ENCODE measurements at places on chromosomes 5 and 9. TPM values are rescaled to one million over a fixed set of nuclear protein-coding genes. Genes with fewer than 3 reads are reported as not detected.
A peak's percentile ranks its signal among the peaks of the same experiment; 100 is the strongest.

- H3K4me3 ChIP-seq = no peak overlapping the region
- H3K4me1 ChIP-seq = peaks cover 4% of the 10 kb centered on the region
- peak overlapping the region; percentile 23 for H3K27ac ChIP-seq
- no peaks in the 10 kb centered on the region for H3K27me3 ChIP-seq
Measured at GRCh38 chr5:151706906-151707305, 20.2 kb upstream of the SPARC start.

DNA sequence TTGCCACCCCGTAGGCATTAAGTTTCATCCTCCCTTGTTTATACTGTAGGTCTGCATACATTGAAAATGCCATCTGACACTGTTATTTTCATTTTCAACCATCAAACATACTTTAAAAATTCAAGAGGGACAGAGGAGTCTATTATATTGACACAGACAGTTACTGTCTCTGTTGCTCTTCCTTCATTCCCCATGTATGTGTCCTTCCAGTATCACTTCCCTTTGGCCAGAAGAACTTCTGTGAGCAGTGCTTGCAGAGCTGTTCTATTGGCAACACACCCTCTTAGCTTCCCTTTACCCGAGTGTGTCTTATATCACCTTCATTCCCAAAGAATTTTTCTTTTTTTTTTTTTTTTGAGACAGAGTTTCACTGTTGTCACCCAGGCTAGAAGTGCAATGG lies 42.8 kb downstream of the RASGEF1C start:
- H3K27me3 ChIP-seq = peaks cover 31% of the 10 kb centered on the region
- no peak for DNase-seq
- peaks cover 2% of the 10 kb centered on the region for H3K4me1 ChIP-seq
- H3K36me3 ChIP-seq = no peaks in the 10 kb centered on the region
- no peak overlapping the region for H3K4me3 ChIP-seq

- H3K27me3 ChIP-seq = no peaks in the 10 kb centered on the region
- no peak overlapping the region for H3K4me3 ChIP-seq
- peaks cover 30% of the 10 kb centered on the region for H3K36me3 ChIP-seq
- no peak for DNase-seq
Measured at GRCh38 chr9:124673063-124673462, 98.0 kb downstream of the NR6A1 start.

- H3K4me3 ChIP-seq = no peak overlapping the region
- H3K36me3 ChIP-seq = peaks cover 16% of the 10 kb centered on the region
- H3K4me1 ChIP-seq = peaks cover 2% of the 10 kb centered on the region
- H3K27ac ChIP-seq = no peak overlapping the region
Measured at GRCh38 chr5:170920196-170920595, 58.4 kb downstream of the RANBP17 start.

DNA sequence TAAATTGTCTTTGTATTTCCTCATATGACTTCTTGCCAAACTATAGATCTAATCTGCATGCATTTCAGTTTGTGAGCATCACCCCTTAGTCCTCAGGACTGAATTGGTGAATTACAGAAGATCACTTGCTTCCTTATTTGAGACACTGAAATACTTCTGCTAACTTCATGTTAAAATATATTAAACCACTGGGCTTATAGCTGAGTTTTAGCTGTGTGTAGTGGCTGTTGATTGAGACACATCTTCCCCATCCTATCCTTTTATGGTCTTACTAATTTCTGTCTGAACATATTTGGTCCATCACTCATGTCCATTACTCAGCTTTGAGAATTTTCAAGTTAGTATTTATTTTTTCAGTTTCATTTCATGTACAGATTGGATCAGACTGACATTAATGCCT lies 295.9 kb downstream of the PSAT1 start:
- no peak overlapping the region for H3K4me3 ChIP-seq
- no peaks in the 10 kb centered on the region for H3K27me3 ChIP-seq
- H3K4me1 ChIP-seq = peaks cover 50% of the 10 kb centered on the region
- DNase-seq = no peak
- H3K27ac ChIP-seq = peak overlapping the region; percentile 12

DNA sequence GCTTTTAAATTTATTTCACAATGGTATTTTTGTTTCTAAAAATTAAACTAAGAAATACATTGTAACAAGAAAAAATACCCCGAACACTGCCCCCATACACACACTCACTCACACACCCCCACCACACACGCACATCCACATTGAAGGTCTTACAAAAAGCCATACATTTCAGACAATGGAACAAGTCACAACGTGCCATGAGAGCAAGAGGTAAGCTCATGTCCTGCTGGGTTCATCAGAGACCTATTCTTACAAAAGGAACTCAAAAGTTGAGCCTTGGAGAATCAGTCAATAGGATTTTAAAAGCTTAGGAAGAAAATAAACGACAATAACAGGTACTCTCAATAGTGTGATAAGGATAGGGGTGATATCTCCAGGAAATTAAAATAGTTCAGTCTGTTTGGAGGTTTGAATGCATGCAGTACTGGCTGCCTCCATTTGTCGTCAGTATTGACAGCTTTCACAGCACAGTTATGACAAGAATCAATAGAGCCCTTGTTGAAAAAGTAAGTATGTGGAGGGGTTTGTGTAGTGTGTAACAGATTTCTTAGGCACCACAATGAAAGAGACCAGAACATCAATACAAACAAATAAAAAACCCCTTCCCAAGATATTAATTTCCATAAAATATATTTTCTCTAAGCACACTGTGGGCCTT lies 1826.2 kb upstream of the CDH6 start:
- no peaks in the 10 kb centered on the region for H3K4me1 ChIP-seq
- H3K27ac ChIP-seq = no peak overlapping the region
- no peaks in the 10 kb centered on the region for H3K36me3 ChIP-seq
- no peak for DNase-seq
- no peak overlapping the region for H3K4me3 ChIP-seq

GRCh38 chr9:78319197-78320029 lies 22.5 kb downstream of the PSAT1 start:
- no peak for DNase-seq
- H3K4me3 ChIP-seq = no peak overlapping the region
- peaks cover 78% of the 10 kb centered on the region for H3K36me3 ChIP-seq
- no peaks in the 10 kb centered on the region for H3K27me3 ChIP-seq
- no peak overlapping the region for H3K27ac ChIP-seq
- H3K4me1 ChIP-seq = peaks cover 14% of the 10 kb centered on the region

GRCh38 chr5:81067406-81067805 lies 107.2 kb downstream of the RASGRF2 start:
- DNase-seq = no peak
- H3K36me3 ChIP-seq = no peaks in the 10 kb centered on the region
- H3K4me1 ChIP-seq = no peaks in the 10 kb centered on the region
- H3K27me3 ChIP-seq = peaks cover 17% of the 10 kb centered on the region
- no peak overlapping the region for H3K27ac ChIP-seq
- no peak overlapping the region for H3K4me3 ChIP-seq

DNA sequence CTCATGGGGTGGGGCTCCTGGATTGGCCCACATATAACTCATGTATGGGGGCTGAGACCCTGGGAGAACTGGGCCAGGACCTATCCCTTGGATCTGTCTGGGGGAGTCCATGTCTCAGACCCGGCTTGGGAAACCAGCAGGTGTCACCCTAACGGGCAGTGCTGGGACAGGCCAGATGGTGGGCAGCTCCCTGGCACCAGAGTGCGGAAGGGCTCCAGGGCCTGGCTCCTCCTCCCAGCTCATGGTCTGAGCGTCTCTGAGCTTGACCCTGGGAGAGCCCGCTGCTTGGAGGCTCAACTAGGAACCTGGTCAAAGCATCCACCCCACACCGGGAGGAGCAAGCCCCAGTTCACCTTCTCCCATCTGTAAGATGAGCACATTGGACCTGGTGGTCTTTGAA lies 15.5 kb upstream of the NCS1 start:
- no peak for DNase-seq
- no peaks in the 10 kb centered on the region for H3K4me1 ChIP-seq
- no peaks in the 10 kb centered on the region for H3K36me3 ChIP-seq
- H3K4me3 ChIP-seq = no peak overlapping the region
- no peaks in the 10 kb centered on the region for H3K27me3 ChIP-seq
- no peak overlapping the region for H3K27ac ChIP-seq

DNA sequence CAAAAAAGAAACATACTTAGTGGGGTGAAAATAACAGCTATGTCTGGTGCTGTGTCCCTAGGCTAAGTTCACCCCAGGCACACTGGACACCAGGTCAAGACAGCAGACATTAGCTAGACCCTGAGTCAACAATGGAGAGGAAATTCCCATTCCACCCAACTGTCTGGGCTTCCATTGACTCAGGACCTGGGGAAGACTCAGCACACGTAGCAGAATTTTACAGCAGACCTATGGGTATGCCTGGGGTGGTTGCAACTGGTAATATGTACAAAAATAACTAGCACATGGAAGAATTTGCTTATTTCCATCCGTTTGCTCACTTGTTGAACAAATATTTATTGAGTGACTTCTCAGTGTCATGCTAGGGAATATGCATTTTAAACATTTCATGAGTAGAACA lies 117.0 kb downstream of the GAS1 start:
- peaks cover 2% of the 10 kb centered on the region for H3K27me3 ChIP-seq
- H3K4me1 ChIP-seq = peaks cover 22% of the 10 kb centered on the region
- peak; percentile 27 for DNase-seq
- no peak overlapping the region for H3K4me3 ChIP-seq

GRCh38 chr9:96160168-96160567 lies 141.8 kb downstream of the HSD17B3 start:
- DNase-seq = no peak
- H3K27ac ChIP-seq = no peak overlapping the region
- no peak overlapping the region for H3K4me3 ChIP-seq

GRCh38 chr5:41600731-41601130 lies 90.3 kb upstream of the PLCXD3 start:
- H3K4me3 ChIP-seq = no peak overlapping the region
- no peaks in the 10 kb centered on the region for H3K36me3 ChIP-seq
- no peaks in the 10 kb centered on the region for H3K27me3 ChIP-seq
- DNase-seq = no peak

GRCh38 chr9:38644601-38645000 lies 24.2 kb upstream of the ANKRD18A start:
- peaks cover 3% of the 10 kb centered on the region for H3K27me3 ChIP-seq
- H3K27ac ChIP-seq = no peak overlapping the region
- peaks cover 13% of the 10 kb centered on the region for H3K4me1 ChIP-seq
- no peak overlapping the region for H3K4me3 ChIP-seq
- DNase-seq = peak; percentile 30
- no peaks in the 10 kb centered on the region for H3K36me3 ChIP-seq

DNA sequence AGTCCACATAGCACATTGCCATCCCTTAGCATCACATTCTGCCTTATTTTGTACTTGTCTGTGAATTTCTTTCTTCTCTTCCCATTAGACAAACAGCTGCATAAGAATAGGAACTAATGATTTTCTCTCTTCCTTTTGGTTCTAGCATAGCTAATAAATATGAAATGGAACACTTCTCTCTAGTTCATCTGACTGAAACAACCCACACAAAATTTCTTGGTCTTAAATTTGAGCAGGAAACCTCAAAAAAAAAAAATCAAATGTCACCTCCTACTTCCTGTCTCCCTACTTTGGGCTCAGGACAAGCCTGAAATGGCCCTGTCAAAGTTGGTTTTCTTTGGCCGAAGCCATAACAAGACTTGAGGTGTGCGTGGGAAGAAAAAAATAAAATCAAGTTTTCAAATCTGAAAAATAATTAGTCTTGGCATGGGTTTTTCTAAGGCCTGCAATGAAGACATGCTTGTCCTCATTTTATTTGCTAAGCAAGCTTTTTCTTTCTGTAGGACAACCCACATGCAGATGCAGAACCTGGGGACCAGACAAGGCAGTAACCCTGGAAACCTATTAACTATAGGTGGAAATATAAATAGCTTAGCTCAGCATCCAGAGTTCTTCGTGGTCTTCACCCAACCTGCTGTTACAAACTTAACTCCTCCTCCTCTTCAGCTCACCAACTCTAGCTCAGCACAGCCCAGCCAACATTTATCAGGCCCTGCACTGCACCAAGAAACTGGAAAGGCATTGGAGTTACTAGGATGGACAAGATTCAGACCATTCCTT lies 523.5 kb upstream of the KLF4 start:
- DNase-seq = no peak
- H3K4me3 ChIP-seq = no peak overlapping the region
- H3K27me3 ChIP-seq = no peaks in the 10 kb centered on the region
- H3K27ac ChIP-seq = no peak overlapping the region

DNA sequence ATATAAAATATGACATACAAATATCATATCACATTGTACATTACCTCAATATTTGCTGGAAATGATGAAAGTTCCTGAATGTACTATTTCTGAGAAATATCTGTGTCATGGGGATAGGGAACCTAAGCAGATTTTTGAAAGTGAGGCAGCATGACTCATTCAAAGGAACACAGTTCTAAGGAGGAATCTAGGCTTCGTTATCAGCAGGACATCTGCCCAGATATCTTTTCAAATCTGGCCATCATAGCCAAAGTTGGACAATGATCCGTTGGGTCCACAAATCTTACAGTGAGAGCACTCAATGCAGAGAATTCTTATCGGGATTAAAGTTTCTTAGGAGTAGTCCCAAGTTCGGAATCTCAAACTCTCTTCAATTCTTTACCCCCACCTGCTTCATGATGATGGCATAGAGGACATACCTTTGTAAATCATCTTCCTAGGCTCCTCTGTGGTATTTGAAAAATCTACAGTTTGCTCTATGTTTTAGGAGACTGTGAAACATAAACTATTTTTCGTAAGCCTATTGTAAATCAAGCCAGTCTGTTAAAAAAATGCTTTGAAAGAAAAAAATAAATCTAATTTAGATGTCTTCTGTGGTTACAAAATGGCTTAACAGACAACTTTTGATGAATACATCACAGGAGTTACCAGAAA lies 29.4 kb upstream of the ALDH1A1 start:
- no peak overlapping the region for H3K27ac ChIP-seq
- H3K4me1 ChIP-seq = no peaks in the 10 kb centered on the region
- no peak overlapping the region for H3K4me3 ChIP-seq
- peaks cover 14% of the 10 kb centered on the region for H3K27me3 ChIP-seq
- H3K36me3 ChIP-seq = no peaks in the 10 kb centered on the region

- no peaks in the 10 kb centered on the region for H3K36me3 ChIP-seq
- H3K27ac ChIP-seq = no peak overlapping the region
- DNase-seq = no peak
- H3K4me3 ChIP-seq = no peak overlapping the region
Measured at GRCh38 chr5:31630931-31631330, 8.0 kb upstream of the PDZD2 start.

The MRPS2 gene
- 33.4 TPM for total RNA-seq

The ASPN gene
- 129 TPM for total RNA-seq

The G3BP1 gene
- 205 TPM for total RNA-seq

The SPINK4 gene
- total RNA-seq = not detected

The DIRAS2 gene
- total RNA-seq = 5.1 TPM

The IL11RA gene
- 32.6 TPM for total RNA-seq

The CCNJL gene
- total RNA-seq = 8.2 TPM

The FOXI1 gene
- total RNA-seq = not detected

The RNF180 gene
- total RNA-seq = 5.3 TPM
